Heart right ventricle (tissue), 16 donors: ENCODE measurements at places on chromosomes 2 and 18.

DNA sequence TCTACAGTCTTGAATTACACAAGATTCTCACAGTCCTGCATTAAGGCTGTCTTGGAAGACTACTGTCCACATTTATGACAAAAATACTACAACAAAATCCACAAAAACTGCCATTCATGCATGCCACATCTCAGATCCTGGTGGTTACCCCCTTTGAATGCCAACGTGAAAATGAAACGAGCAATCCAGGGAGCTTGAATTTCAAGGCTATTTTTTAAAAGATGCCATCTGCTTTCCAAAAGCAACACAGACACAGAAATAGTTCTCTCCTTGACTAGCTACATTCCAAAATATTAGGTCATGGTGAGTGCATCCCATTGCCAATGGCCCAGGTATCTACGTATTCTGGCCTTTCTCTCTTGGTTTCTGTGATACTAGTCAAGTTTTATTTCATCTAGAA is 36.3 kb downstream of the IRS1 start:
- DNase-seq: no peak

- DNase-seq: no peak
Measured at GRCh38 chr18:50662775-50663383, 103.0 kb downstream of the MAPK4 start.

GRCh38 chr18:48397021-48397420 is 12.2 kb downstream of the ZBTB7C start:
- no peak for DNase-seq

DNA sequence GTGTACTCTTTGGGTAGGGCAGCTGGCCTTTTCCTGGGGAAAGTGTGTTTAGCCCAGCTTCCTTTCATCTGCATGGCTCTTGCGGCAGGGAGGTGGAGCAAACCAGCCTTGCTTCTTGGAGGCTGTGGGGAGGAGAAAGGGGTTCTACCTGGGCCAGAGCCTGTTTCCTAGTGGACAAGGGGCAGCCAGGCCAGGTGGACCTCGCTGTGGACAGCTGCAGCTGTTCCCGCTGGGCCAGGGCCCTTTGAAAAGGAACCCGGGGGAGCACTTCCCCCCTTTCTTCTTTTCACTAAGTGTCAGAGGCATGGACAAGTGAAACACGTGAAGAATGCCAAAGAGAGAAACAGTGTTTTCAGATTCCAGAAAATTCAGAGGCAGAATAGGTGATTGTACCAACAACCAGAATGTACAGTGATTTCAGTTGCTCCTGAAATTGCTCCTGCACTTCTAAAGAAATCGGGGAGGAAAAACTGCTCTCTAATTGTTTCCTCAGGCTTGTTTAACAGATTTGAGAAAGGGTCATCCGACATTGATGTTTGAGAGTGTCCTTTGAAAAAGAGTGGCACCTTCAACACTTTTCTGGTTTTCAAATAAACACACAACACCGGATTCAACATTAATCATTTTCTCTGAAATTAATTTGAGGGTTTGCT is 3.9 kb downstream of the GLI2 start:
- DNase-seq: no peak
